ENCODE measurements at places on chromosomes 7 and 10.
A peak's percentile ranks its signal among the peaks of the same experiment; 100 is the strongest.

DNA sequence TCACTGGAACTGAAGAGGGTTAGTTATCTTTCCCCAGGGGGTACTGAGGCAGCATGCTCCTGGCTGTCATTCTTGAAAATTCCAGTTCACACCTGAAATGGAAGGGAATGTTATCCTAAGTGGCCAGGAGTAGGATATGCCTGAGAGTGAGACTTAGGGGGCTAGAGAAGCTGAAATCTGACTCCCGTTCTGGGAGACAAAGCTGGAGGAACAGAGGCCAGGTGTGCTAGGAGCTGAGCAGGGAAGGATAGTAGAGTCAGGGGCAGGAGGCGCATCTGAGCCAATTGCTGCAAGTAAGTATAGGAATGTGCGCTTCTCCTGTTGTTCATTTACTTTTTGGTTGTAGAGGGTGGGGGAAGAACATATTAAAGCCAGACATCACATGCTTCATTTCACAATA lies 58.1 kb upstream of the KIAA1217 start:
- H3K4me1 ChIP-seq = no peaks in the 10 kb centered on the region
- H3K27ac ChIP-seq = no peak overlapping the region
- no peaks in the 10 kb centered on the region for H3K27me3 ChIP-seq
- H3K4me3 ChIP-seq = no peak overlapping the region
- DNase-seq = no peak

- no peak overlapping the region for H3K27ac ChIP-seq
- no peak for DNase-seq
- no peaks in the 10 kb centered on the region for H3K4me1 ChIP-seq
These were observed 33.4 kb upstream of the PLPP4 start for GRCh38 chr10:120423431-120424197.

GRCh38 chr10:97711640-97712572 lies 1.6 kb upstream of the MARVELD1 start:
- no peaks in the 10 kb centered on the region for H3K36me3 ChIP-seq
- no peaks in the 10 kb centered on the region for H3K4me1 ChIP-seq
- no peak overlapping the region for H3K27ac ChIP-seq
- H3K4me3 ChIP-seq = no peak overlapping the region

GRCh38 chr10:129780901-129781795 lies 182.9 kb downstream of the EBF3 start:
- H3K4me1 ChIP-seq = no peaks in the 10 kb centered on the region
- H3K27me3 ChIP-seq = no peaks in the 10 kb centered on the region
- H3K36me3 ChIP-seq = no peaks in the 10 kb centered on the region
- no peak overlapping the region for H3K4me3 ChIP-seq

- DNase-seq = peak; percentile 73
- H3K27ac ChIP-seq = peak overlapping the region; percentile 75
- H3K27me3 ChIP-seq = no peaks in the 10 kb centered on the region
- peak overlapping the region; percentile 42 for H3K4me3 ChIP-seq
- peaks cover 100% of the 10 kb centered on the region for H3K4me1 ChIP-seq
These were observed 93.3 kb downstream of the FAM53B start for GRCh38 chr10:124650820-124651401.

GRCh38 chr7:35315517-35315916 lies 61.6 kb upstream of the TBX20 start:
- no peak overlapping the region for H3K4me3 ChIP-seq
- no peak for DNase-seq
- H3K27ac ChIP-seq = no peak overlapping the region
- no peaks in the 10 kb centered on the region for H3K36me3 ChIP-seq

DNA sequence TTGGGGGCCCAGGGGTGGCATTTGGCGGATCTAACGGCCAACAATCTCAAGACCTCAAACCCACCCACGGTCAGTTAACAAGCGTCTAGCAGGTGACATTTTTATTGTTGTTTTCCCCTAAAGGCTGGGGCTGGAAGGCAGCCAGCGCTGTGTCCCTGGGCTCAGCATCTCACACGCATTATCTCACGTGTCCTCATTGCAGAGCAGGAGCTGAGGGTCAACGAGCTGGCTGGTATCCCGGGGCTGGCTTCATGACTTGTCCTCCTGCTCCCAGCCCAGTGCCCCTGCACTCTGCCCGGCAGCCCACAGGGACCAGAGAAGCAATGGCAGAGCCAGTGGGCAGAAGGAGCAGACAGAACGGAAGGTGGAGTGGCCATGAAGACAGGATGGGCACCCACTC lies 54.4 kb upstream of the TMEM273 start:
- H3K27ac ChIP-seq = no peak overlapping the region
- no peaks in the 10 kb centered on the region for H3K27me3 ChIP-seq
- H3K36me3 ChIP-seq = no peaks in the 10 kb centered on the region
- H3K4me3 ChIP-seq = no peak overlapping the region
- DNase-seq = no peak

DNA sequence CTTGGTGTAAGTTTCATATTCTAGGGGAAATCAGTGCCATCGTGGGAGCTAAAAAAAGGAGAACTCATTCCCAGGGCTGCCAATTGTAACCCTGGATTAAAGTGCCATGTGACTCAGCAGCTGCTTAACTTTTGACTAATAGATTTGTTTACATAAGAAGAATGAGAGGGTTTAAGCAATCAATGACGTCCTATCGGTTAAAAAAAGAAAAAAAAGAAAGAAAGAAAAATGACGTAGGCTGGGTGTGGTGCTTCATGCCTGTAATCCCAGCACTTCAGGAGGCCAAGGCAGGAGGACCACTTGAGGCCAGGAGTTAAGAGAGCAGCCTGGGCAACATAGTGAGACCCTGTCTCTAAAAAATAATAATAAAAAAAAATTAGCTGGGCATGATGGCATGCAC lies 116.2 kb upstream of the AFAP1L2 start:
- peaks cover 97% of the 10 kb centered on the region for H3K4me1 ChIP-seq
- H3K27me3 ChIP-seq = no peaks in the 10 kb centered on the region
- peak overlapping the region; percentile 33 for H3K4me3 ChIP-seq
- DNase-seq = no peak
- no peaks in the 10 kb centered on the region for H3K36me3 ChIP-seq

DNA sequence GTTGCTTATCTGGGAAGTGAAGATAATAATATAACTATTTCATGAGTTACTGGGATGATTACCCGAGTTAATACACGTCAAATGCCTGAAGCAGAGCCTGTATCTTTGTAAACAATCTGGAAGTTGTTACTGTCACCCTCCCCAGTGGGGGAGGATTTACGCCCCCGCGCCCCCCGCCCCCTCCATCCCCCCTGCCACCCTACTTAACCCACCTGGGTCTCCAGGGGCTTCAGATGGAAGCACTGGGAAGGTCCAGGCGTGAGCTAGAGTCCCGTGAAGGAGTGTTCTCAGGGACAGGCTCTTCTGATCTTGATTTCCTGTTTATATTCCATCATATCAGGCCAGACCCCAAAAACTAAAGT lies 691 bp upstream of the PPA1 start:
- H3K27ac ChIP-seq = peak overlapping the region; percentile 75
- peaks cover 11% of the 10 kb centered on the region for H3K4me1 ChIP-seq
- DNase-seq = no peak
- no peaks in the 10 kb centered on the region for H3K36me3 ChIP-seq
- H3K4me3 ChIP-seq = peak overlapping the region; percentile 79
- no peaks in the 10 kb centered on the region for H3K27me3 ChIP-seq

GRCh38 chr10:70053841-70054288 lies 1.2 kb downstream of the MACROH2A2 start:
- no peaks in the 10 kb centered on the region for H3K36me3 ChIP-seq
- H3K27me3 ChIP-seq = peaks cover 24% of the 10 kb centered on the region
- H3K27ac ChIP-seq = no peak overlapping the region
- H3K4me1 ChIP-seq = no peaks in the 10 kb centered on the region
- no peak overlapping the region for H3K4me3 ChIP-seq

GRCh38 chr10:3054183-3054850 lies 13.0 kb upstream of the PFKP start:
- no peak overlapping the region for H3K27ac ChIP-seq
- H3K27me3 ChIP-seq = no peaks in the 10 kb centered on the region
- H3K4me1 ChIP-seq = no peaks in the 10 kb centered on the region
- no peak overlapping the region for H3K4me3 ChIP-seq
- H3K36me3 ChIP-seq = no peaks in the 10 kb centered on the region

- no peaks in the 10 kb centered on the region for H3K27me3 ChIP-seq
- H3K27ac ChIP-seq = no peak overlapping the region
- no peaks in the 10 kb centered on the region for H3K4me1 ChIP-seq
These were observed 29.6 kb downstream of the COL13A1 start for GRCh38 chr10:69831231-69831855.

DNA sequence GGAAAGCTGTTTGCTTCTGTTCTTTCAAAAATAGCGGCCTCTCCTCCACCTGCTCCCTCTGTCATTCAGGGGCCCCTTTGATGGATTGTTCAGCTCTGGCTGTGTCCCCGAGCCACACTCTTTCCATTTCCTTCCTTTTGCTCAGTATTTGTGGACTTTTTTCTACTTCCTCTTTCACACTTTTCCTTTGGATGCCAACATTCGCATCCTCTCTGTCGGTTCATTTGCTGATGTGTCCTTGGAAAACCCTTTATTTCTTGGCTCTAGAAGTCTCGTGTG lies 11.7 kb upstream of the PWWP2B start:
- no peak overlapping the region for H3K27ac ChIP-seq
- H3K4me1 ChIP-seq = peaks cover 7% of the 10 kb centered on the region
- no peaks in the 10 kb centered on the region for H3K27me3 ChIP-seq
- no peak overlapping the region for H3K4me3 ChIP-seq

- H3K4me1 ChIP-seq = peaks cover 75% of the 10 kb centered on the region
- H3K27ac ChIP-seq = no peak overlapping the region
- DNase-seq = no peak
- no peaks in the 10 kb centered on the region for H3K27me3 ChIP-seq
- H3K4me3 ChIP-seq = no peak overlapping the region
- no peaks in the 10 kb centered on the region for H3K36me3 ChIP-seq
These were observed 22.8 kb downstream of the VOPP1 start for GRCh38 chr7:55549457-55549856.

GRCh38 chr7:41045556-41046123 lies 657.2 kb downstream of the INHBA start:
- H3K4me3 ChIP-seq = no peak overlapping the region
- no peak for DNase-seq
- no peaks in the 10 kb centered on the region for H3K4me1 ChIP-seq
- H3K36me3 ChIP-seq = no peaks in the 10 kb centered on the region

DNA sequence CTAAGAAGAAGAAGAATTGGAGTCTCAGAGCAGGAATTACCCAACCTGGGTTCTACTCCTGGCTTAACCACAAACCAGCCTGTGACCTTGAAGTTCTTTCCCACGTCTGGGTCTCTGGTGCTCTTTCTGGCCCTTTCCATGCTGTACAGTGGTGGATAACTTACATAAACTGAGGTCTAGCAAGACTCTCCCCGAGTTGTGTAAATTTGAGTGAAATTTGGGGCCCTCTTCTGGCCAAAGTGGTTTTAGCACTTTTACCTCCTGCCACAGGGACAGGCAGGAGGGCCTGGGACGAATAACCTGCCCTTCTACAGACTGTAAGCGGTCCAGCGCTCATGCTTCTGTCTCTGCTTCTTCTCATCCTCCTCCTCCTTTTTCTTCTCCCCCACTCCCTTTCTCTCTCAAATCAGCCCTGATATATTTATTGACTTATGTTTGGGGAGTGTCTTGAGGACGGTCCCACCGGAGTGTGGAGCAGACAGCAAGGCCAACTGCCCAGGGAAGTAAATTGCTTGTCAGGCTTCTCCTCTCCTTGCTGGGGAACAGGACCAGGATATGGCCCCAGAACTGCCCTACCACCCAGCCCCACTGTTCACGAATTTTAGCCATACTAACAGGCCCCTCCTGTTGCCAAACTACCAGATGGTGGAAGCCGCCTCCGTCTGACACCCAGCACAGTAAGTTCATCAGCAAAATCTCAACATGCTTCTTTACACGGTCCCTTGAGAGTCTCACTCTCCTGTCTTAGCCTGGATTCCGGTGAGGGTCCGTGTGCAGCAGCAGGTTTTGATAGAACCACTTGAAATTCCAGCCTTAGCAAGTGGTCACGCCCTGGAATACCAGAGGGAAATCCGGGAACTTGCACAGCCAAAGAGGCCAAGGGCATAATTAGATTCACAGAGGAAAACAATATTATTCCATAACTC lies 4.0 kb upstream of the SH3PXD2A start:
- no peaks in the 10 kb centered on the region for H3K36me3 ChIP-seq
- H3K4me3 ChIP-seq = no peak overlapping the region
- peaks cover 6% of the 10 kb centered on the region for H3K4me1 ChIP-seq
- DNase-seq = peak; percentile 31
- H3K27ac ChIP-seq = no peak overlapping the region
- peaks cover 8% of the 10 kb centered on the region for H3K27me3 ChIP-seq

- H3K36me3 ChIP-seq = no peaks in the 10 kb centered on the region
- DNase-seq = no peak
- H3K27me3 ChIP-seq = no peaks in the 10 kb centered on the region
- H3K27ac ChIP-seq = no peak overlapping the region
- peaks cover 10% of the 10 kb centered on the region for H3K4me1 ChIP-seq
- H3K4me3 ChIP-seq = no peak overlapping the region
These were observed 59.0 kb upstream of the SORCS3 start for GRCh38 chr10:104581884-104582601.

GRCh38 chr10:14667280-14667679 lies 107.4 kb downstream of the FAM107B start:
- H3K4me3 ChIP-seq = no peak overlapping the region
- DNase-seq = no peak
- no peaks in the 10 kb centered on the region for H3K4me1 ChIP-seq
- H3K36me3 ChIP-seq = no peaks in the 10 kb centered on the region

- no peaks in the 10 kb centered on the region for H3K36me3 ChIP-seq
- no peaks in the 10 kb centered on the region for H3K4me1 ChIP-seq
These were observed 556.3 kb downstream of the GRM8 start for GRCh38 chr7:126696256-126697038.

GRCh38 chr7:17965603-17966002 lies 25.3 kb upstream of the SNX13 start:
- H3K36me3 ChIP-seq = no peaks in the 10 kb centered on the region
- no peaks in the 10 kb centered on the region for H3K4me1 ChIP-seq
- H3K27ac ChIP-seq = no peak overlapping the region
- H3K27me3 ChIP-seq = no peaks in the 10 kb centered on the region
- no peak overlapping the region for H3K4me3 ChIP-seq

DNA sequence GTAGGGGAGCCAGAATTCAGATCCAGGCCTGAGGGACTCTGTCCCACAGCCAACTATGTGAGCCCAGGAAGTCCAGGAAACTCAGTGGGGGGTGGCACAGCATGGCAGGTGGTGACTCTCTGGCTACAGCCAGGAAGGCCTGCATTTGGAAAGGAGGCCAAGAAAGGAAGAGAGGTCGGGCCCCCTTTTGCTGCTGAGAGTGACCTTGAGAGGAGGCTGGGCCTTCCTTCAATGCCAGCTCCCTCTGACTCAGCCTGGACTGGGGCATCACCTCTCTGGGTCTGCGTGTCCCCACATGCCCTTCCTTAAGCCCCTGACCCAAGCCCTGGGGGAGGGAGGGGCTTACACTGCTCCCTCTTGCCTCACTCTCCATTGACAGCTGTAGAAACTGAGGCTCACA lies 6.4 kb upstream of the MYL10 start:
- H3K4me3 ChIP-seq = no peak overlapping the region
- H3K36me3 ChIP-seq = no peaks in the 10 kb centered on the region
- H3K4me1 ChIP-seq = no peaks in the 10 kb centered on the region
- DNase-seq = no peak

DNA sequence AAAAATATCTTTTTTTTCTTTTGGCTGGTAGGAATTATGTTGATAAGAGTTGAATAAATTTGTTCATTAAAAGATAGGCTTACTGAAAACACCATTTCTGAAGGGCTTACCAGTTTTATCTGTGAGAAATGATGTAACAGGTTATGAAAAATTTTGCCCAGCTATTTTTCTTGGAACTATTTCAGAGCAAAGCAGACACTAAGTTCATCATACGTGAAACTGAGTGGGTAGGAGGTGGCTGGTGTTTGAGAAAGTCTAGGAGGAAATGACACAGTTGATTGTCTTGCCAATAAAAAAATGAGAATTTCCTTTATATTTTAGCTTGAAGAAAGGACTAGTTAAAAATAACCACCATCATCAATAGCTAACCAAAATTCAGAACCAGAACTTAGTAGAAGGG lies 6.2 kb upstream of the MRC1 start:
- no peak overlapping the region for H3K4me3 ChIP-seq
- DNase-seq = no peak
- H3K4me1 ChIP-seq = no peaks in the 10 kb centered on the region
- no peaks in the 10 kb centered on the region for H3K36me3 ChIP-seq
